Posterior cingulate gyrus (tissue), 11 donors: ENCODE measurements at places on chromosomes 3 and 15.

- DNase-seq: no peak
Measured at GRCh38 chr3:17261627-17262369, 377.0 kb downstream of the PLCL2 start.

- DNase-seq: no peak
Measured at GRCh38 chr3:170813266-170813665, 56.7 kb downstream of the RPL22L1 start.

GRCh38 chr3:193836918-193837317 is 243.9 kb downstream of the OPA1 start:
- no peak for DNase-seq

- DNase-seq: no peak
Measured at GRCh38 chr3:69370901-69371301, 15.0 kb downstream of the FRMD4B start.

DNA sequence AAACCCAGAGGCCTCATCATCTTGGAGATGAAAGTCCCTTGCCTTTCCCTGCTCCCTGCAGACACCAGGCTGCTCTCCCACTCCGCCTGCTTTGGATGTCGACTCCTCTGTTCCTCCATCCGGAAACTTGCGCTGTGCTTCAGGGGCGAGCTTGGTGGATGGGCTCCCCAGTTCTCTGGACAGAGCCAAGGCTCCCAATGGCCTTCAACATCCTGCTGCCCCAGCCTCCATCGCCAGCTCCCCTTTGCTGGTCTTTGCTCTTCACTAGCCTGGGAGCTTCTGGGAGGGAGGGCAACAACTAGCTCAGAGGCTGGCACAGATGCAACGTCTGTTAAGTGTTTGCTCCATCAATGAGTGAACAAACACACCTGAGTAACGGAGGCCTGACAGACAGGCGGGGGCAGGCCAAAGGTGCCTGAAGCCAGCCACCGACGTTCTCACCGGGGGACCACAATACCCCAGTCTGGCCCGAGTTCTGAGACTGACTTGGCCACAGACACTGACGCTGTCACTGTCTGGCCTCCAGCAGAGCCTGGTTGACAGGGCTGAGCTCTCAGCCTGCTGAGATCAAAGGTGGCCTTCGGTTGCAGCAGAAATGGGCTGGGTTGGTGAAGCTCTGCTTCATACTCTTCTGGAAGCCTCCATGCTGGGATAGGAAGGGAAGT is 39.0 kb downstream of the RGMA start:
- no peak for DNase-seq

DNA sequence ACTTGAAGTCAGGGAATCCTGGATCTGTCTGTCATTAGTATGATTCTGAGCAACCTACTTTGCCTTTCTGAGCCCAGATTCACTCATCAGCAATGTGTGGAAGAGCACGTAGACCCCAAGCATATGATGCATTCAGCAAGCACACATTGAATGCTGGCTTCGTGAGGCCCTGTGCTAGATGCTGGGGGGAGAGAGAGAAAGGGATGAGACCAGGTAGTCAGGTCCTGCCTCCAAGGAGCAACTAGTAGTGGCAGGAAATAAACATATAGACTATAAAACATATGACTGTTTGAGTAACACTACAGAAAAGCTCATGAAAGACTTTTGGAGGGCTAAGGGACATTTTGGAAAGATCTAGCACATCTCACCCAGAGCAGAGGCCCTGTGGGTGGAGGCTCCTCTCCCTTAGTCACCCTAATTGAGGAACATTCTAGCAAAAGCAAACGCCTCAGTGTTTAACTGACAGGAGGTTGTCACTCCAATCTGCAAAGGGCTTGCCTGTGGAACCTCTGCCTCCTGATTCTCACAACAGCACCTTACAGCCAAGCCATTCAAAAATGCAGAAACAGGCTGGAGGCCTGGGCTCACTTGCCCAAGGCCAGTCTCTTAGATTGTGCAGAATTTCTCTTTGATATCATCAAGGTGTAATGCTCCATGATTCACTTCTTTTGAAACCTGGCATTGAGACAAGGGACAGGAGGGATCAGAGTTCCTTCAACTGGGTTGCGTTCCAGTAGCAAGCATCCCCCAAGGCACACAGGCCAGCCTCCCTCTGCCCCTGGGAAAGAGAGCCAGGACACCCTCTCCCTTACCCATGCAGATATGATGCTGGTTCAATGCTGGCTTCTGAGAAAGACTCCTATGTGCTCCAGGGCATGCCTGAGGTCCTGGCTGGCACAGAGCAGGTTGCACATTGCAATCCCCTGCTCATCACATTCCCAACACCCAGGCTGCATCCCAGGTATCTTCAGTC is 26.1 kb downstream of the STARD5 start:
- no peak for DNase-seq

GRCh38 chr15:84970843-84971242 is 10.8 kb upstream of the PDE8A start:
- DNase-seq: no peak
